ENCODE measurements at places on chromosomes 2 and 18.

DNA sequence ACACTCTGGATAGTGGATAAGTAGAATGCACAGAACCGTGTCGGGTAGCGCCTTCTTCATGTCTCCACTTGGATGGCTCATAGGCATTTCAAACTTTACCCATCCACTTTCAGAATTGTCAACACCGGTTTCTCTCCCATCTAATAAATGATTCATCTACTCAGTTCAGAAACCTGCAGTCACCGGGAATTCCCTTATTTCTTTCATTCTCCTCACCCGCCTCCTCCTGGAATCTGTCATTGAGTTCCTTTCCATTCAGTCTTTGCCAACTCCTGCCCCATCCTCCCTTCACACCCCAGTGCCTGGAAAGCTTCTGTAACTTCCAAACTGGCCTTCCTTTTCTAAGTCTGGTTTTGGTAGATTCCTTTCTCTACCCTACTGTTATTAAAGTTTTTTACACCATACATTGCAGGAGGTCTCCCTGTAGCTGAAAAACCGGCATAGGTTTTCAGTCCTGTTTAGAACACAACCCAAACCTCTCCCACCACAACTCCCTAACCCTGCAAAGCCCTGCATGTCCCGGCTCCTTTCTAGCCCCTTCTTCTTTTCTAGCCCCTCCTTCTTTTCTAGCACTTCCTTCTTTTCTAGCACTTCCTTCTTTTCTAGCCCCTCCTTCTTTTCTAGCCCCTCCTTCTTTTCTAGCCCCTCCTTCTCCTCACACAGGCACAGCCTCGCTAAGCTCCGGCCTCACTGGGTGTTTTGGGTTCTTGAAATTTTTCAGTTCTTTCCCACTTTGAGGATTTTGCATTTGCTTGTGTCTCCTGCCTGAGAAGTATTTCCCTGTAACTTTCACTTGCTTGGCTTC is 133.9 kb upstream of the KLHL14 start:
- DNase-seq, result no peak

- DNase-seq, result no peak
These were observed 399.3 kb downstream of the METTL4 start for GRCh38 chr18:2171840-2172625.

- no peak for DNase-seq
These were observed 91.2 kb downstream of the GLI2 start for GRCh38 chr2:120826716-120827410.

GRCh38 chr18:75471850-75472249 is 44.3 kb upstream of the SMIM21 start:
- DNase-seq, result no peak

GRCh38 chr2:195538937-195539336 is 118.1 kb upstream of the SLC39A10 start:
- DNase-seq, result no peak

GRCh38 chr18:23530195-23530594 is 26.9 kb downstream of the RMC1 start:
- DNase-seq, result no peak

- no peak for DNase-seq
These were observed 851.6 kb downstream of the DCC start for GRCh38 chr18:53191634-53192033.

- no peak for DNase-seq
These were observed 508.5 kb downstream of the RIT2 start for GRCh38 chr18:42606886-42607495.

DNA sequence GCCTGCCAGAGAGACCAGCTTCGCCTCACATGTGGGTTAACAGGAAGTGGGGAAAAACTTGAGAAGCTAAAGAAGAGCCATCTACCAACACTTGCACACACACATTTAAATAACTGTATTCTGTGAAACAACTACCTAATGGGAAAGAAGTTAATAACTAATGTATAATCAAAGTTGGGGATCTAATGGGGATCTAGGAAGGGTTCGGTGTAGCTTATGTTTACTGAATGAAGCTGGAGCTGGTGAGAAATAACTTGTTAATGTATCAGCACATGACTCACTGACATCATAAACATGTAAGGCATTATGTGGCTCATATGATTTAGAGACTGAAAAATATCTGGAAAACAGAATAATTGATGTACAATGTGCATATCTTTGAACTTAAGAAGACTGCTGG is 421.3 kb upstream of the NXPH2 start:
- no peak for DNase-seq

- no peak for DNase-seq
These were observed 90.9 kb downstream of the PLA2R1 start for GRCh38 chr2:159971365-159972152.

DNA sequence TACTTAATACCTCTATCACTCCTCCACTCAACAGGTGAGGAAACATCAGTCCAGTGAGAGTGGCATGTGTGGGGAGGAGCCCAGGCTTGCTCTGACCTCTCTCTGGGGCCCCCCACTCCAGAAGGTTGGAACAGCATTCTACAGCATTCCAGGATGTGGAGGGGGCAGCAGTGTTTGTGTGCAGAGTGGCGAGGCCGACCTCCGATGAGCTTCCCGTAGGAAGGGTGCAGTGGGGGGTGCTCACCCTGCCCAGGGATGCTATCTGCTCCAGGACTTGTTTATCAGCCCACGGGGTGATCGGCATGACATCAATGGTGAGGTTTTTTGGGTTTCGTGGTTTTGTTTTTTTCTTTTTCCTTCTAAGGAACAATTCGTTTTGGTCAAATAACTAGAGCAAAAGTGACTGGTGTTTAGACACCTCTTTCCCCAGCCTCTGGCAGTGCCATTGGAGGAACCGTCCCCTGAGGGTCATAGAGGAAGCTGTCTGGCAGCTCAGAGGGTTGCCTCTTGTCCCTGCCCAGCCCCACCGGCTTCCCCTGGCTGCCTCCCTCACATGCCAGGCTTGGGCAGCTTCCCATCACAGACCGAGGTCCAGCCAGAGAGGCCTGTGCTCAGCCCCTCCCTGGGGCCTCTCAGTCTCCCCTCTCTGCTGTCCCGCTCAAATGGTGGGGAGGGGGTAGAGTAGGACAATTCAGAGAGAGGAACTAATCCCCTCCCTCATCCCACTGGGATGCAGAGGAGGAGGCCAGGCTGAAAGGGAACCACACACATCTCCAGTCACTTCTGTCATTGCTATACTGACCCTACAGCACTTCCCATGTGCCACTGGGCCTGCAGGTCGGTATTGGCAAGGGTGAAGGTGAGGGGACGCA is 96.5 kb downstream of the ZFP36L2 start:
- no peak for DNase-seq

GRCh38 chr2:30601375-30601774 is 154.3 kb downstream of the LCLAT1 start:
- DNase-seq, result no peak

DNA sequence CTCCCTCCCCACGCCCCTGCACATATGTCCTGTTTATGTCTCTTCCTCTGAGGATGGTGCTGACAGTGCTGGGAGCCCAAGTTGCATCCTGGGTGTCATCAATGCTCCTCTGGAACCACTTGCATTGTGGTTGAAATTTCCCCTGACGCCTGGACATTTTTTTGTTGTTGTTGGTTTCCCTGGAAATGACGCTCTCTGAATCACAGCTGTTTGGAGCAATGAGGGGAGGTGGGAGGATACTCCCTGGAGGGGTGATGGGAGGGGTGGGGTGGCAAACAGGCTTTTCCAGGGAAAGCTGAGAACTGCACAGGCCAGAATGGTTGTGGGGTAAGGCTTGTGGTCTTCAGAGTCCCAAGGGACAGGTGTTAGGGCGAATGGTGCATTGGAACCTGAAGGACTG is 29.6 kb downstream of the CELF4 start:
- DNase-seq, result no peak

DNA sequence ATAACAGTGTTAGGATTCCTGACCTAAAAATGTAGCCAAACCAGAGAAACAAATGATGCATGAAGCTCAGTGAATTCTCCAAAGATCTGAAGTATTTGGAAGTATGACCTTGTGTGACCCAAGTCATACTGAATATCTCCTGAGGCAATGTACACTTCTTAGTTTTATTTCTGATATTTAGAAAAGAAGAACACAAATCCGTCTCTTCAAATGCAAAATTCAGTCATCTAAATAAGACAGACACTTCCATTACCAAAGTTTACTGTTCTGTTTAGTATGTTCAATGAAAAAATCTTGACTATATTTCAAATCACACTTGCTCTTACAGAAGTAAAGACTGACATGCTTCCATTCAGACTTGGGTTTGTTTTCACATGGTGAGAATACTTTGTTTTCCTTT is 495.7 kb downstream of the RIT2 start:
- DNase-seq, result no peak

DNA sequence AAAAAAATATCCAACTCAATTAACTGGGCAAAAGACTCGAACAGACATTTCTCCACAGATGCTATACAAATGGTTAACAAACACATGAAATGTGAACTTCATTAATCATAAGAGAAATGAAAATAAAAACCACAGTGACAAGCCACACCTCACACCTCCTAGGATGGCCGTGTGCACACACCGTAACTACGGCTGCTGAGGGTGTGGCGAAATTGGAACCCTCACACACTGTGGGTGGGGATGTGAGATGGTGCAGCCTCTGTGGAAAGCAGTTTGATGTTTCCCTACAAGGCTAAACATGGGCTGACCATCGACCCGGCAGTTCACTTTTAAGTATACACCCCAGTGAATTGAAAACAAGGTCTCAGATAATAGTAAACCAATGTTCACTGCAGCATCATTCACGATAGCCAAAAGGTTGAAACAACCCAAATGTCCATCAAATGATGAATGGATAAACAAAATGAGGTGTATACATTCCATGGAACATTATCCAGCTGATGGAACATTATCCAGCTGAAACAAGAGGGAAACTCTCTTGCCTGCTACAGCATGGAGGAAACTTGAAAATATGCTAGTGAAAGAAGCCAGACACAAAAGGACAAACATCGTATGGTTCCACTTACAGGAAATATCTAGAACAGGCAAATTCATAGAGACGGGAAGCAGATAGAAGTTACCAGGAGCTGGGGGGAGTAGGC is 32.2 kb downstream of the ZAP70 start:
- DNase-seq, result no peak

DNA sequence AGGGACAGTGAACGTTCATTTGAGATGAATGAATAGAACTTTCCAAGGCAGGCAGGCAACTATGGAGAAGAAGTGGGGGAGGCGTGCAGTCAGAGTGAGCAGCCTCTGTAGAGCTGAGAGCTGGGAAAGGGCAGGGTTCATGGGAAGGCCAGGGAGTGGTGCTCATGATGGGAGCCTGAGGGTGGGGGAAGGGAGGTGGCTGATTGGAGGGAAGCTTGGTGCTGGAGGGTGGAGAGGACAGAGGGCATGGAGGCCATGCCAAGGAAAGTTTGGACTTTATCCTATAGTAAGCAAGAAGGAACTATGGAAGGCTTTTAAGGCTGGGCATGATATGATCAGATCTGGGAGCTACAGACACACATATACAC is 47.6 kb upstream of the LGALSL start:
- DNase-seq, result no peak

- DNase-seq, result no peak
These were observed 520 bp downstream of the GLS start for GRCh38 chr2:190881084-190881597.
